ENCODE measurements at places on chromosomes 7 and 10.

- no peak for DNase-seq
Observed at GRCh38 chr7:125695626-125696025, 766.0 kb upstream of the POT1 start.

- DNase-seq, result no peak
Observed at GRCh38 chr10:47454008-47454779, 29.7 kb downstream of the ANXA8 start.

DNA sequence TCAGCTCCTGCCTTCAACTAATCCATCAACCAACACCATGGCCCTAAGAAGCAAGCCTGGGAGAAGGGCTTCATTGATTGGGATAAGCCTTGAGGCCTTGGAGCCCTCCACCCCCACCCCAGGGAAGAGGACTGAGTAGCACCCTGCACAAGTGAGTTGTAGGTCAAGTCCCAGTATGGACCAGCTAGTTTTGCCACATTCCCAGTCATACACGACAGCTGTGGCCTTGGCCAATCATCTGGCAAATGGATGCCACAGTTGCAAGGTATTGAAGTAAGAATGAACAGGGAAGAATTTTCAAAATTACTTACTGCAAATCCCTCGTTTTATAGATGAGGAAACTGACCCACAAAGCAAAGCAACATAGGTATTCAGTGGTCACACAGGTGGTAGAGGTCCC is 109.7 kb downstream of the STRA8 start:
- no peak for DNase-seq

- DNase-seq, result no peak
Observed at GRCh38 chr10:106327747-106328146, 836.8 kb downstream of the SORCS1 start.

GRCh38 chr7:88229302-88229995 is 9.6 kb upstream of the SRI start:
- no peak for DNase-seq

DNA sequence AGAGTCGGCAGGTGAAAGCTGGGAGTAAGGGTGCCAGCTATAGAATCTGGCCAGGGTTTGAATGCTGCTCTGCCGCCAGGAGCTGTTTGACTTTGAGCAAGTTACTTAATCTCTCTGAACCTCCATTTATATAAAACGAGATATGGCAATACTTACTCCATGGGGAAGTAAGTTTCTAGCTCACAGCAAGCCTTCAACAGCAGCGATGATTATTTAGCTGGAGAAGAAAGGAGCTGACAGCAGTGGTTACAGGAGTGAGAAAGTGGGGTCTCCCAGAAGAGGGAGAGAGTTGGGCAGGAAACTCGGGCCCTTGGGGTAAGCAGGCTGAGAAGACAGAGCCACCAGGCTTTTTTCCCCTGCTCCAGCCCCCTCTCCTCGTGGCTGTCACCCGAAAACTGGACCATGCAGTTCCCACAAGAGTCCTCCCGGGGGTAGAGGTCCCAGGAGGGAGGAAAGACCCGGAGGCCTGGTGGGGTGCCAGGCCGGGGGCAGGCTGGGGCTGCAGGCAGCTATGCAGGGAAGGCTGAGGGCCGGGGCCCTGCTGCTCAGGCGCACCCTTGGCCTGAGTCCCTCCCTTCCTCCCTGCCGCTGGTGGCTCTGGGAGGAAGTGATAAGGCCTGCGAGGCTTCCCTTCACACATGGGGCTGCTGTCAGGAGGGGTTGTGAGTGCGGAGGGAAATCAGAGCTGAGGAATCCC is 3.5 kb downstream of the NOS3 start:
- peak; percentile 91 for DNase-seq

- peak; percentile 56 for DNase-seq
Observed at GRCh38 chr10:124646483-124647352, 97.5 kb downstream of the FAM53B start.

GRCh38 chr7:36633377-36633776 is 90.9 kb downstream of the AOAH start:
- no peak for DNase-seq

DNA sequence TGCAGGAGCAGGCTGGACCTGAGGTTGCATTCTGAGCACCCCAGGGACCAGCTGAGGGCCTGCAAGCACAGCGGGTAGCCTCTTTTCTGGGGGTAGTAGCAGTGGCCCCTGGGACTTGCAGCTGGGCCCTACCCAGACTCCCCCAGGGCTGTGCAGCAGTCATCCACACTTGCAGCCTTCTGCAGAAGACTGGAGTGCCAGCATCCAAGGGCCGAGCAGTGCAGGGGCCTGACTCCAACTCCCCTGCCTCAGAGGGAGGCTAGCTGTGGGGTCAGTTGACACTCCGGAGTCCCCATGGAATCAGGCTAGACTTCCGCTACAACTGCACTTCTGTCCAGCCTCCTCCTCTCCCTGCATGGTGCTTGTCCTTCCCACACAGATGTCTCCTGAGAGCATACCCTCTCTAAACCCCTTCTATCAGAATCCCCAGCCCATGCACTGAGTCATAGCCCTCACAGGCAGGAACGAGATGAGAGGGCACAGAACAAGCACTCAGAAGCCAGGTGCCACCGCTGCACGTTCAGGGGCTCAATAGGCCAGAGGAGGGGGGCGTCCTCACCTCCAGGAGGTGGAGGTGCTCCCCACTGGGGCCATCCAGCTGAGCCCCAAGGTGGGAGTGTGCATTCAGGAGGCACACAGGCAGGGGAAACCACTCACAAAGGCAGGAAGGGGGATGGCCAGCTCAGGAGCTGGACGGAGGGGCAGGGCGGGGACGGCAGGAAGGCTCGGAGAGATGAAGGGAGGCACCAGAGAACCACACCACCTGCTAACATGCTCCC is 7.5 kb downstream of the RASGEF1A start:
- no peak for DNase-seq

- peak; percentile 95 for DNase-seq
Observed at GRCh38 chr10:131743190-131744151, 157.3 kb upstream of the PPP2R2D start.

DNA sequence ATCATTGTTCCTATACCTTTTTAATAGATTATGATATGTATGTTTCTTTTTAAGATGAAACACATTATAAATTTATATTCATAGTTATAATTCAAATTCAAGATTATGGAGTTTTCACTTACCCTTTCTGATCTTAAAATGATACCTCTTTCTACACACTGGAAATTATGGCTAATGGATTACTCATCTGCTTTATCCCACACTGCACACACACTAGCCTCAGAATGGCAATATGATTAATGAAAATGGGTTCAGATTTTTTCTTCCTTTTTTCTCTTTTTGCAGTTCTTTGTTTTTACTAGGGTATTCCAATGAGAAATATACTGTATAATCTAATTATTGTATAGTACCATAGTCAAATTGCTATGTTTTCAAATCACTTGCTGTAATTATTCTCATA is 82.3 kb upstream of the FZD1 start:
- DNase-seq, result no peak
